Activated naive CD8-positive, alpha-beta T cell treated with anti-CD3 and anti-CD28 coated beads for 36 hours (primary cell): ENCODE measurements at places on chromosomes 16 and 17. TPM values are rescaled to one million over a fixed set of nuclear protein-coding genes. Genes with fewer than 3 reads are reported as not detected.

DNA sequence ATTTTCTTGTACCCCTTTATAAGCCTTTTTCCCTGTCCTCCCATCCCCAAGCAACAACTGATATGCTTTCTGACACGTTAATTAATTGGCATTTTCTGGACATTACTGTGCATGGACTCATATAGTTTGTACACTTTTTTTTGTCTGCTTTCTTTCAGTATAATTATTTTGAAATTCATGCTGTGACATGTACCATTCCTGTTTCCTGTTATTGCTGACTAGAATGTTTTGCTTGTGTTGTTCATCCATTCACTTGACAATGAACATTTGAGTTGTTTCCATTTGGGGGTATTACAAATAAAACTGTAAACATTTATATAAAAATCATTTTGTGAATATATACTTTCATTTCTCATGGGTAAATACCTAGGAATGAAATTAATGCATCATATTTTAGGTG lies 50.6 kb downstream of the RBBP6 start:
- no peak for DNase-seq

DNA sequence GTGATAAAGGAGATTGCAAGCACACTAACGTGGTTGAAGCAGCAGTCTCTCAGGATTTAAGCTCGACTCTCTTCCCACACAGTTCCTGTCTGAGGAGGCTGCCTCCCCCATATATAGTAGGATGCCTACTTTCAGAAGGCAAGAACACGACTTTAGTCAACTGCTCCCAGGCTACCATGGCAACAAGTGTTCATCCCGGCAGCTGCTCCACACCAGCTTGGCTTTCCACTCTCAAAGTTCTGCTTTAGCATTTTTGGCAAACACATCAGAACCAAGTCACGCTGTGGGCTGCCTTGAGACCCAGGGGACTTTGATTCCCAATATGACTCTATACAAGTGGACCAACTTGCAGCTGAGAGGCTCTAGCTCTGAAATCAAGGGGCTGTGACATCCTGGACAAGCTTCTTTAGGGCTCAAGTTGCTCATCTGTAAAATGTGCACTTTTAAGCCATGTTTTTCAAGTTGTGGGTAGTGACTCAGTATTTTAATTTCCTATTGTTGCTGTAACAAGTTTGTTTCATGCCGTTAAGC lies 16.5 kb downstream of the ZP2 start:
- no peak for DNase-seq

The CCL7 gene
- not detected for total RNA-seq

The NUBP1 gene
- 26.7 TPM for total RNA-seq

The CCL1 gene
- total RNA-seq: not detected

The CEP295NL gene
- total RNA-seq: not detected

DNA sequence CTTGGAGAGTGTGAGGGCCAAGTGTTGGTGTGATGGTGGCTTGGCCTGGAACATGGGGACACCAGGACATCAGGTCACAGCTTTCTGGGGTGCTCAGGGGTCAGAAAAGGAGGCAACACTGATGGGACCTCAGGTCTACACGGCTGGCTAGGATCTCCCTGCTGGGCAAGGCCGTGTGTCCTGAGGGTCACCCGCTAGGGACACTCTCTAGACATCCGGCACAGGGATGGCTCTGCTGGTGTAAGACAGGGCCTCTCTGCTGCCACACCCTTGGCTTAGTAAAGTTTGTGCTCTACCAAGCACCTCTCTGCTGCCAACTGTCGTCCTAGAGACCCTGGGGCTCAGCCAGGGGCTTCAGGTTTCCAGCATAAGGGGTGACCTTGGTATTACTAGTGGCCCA lies 16.3 kb downstream of the SLC13A5 start:
- no peak for DNase-seq

The NXPH3 gene
- 0.10 TPM for total RNA-seq

- no peak for DNase-seq
Observed at GRCh38 chr16:11202260-11203091, 53.5 kb downstream of the SOCS1 start.

DNA sequence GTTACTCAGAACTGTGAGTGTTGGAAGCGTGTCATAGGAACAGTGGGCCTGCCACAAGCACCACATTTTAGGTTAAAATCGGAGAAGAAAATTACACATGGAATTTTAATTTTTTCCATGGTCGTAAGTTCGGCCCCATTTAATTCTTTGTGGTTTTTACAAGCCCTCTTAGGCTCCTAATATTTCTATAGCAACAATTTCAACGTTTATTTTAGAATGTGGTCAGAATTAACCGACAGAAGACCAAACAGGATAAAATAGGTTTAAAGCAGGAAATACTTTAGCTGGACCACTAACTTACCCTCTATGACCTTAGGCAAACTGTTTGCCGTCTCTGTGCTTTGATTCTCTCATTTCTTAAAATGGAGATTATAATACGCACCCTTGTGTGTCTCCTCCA lies 69.9 kb downstream of the FTO start:
- DNase-seq: no peak

The TBL3 gene
- 66.3 TPM for total RNA-seq

The TSPOAP1 gene
- 13.7 TPM for total RNA-seq

- DNase-seq: no peak
Observed at GRCh38 chr17:10705727-10706126, 8.3 kb downstream of the ADPRM start.

DNA sequence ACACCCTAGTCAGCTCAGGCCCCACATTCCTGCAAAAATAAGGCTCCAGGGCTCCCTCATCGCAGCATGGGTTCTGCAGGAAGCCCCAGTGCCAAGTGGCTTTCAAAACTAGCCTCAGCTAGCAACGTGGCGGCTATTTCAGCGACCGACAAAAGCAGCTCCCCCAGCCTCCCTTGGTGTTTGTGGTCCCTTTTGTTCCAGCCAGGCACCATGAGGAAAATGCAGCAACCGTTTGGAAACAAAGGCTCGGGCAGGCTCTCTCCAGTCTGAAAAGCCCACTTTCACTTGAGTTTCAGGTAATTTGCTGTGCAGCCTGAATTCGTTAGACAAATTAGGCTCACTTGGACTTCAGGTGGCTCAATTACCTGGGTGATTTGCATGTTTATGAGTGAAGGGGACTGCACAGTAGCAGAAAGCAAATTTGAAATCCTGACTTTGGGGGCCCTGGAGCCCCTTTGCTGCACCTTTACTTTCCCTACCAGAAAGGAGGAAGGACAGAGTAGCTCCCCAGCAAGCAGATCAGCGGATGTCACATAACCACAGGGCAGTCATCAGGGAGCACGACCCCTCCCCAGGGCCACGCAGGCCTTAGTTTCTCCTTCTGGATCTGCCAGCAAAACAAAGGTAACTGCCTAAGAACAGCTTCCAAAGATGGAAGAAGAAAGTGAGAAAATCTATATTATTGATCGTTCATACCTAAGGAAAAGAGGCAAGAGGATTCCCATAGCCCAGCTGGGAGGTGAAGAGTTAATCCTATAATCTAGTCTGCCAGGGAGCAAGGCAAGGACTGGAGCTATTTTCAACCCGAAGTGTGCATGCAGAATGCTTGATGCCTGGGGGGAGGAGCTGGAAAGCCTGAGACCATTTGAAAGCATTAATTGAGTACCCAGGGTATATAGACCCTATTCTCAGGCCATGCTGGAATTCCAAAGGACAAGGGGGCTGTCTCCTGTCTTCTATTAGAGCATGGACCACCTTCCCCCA lies 143.1 kb upstream of the SDK2 start:
- DNase-seq: no peak

The ZP2 gene
- total RNA-seq: not detected

- DNase-seq: no peak
Observed at GRCh38 chr17:16569358-16569712, 331 bp upstream of the ZNF287 start.

GRCh38 chr17:49873466-49873865 lies 25.6 kb upstream of the TAC4 start:
- DNase-seq: no peak

The EPX gene
- not detected for total RNA-seq

- no peak for DNase-seq
Observed at GRCh38 chr17:8413328-8413727, 15.7 kb upstream of the RNF222 start.

DNA sequence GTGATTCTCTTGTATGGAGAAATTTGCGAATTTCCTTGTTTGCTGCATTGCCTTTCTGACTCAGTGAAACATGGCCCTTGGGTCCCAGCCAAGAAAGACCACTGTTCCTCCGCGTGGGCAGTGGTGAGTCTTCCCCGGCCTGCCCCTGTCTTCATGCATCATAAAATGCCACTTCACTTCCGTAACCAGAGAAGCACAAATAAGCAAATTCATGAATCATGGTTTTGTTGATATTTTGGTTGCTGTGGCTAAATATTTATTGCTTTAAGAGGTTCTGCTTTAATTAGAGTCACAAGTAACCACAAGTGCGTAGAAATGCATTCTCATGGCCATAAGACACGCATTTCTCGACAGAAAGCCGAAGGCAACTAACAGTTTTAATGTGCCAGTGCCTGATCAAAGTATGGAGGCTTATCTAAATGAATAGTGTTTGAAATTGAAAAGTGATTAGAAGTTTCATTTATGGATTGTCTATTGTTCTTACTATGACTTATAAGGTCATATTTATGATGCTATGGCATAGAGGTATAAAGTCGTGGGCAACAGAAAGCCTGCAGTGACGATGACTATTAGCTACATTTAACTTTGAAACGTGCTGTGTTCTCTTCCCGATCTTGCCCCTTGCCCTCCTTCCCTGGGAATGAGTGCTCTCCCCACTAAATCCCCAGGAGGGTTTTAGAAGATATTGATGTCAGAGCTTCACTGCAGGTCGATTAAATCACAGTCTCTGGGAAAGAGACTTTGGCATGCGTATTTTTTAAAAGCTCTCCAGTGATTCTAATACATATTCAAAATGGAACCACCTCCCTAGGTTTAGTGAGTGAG lies 76.0 kb downstream of the WIPI1 start:
- no peak for DNase-seq

DNA sequence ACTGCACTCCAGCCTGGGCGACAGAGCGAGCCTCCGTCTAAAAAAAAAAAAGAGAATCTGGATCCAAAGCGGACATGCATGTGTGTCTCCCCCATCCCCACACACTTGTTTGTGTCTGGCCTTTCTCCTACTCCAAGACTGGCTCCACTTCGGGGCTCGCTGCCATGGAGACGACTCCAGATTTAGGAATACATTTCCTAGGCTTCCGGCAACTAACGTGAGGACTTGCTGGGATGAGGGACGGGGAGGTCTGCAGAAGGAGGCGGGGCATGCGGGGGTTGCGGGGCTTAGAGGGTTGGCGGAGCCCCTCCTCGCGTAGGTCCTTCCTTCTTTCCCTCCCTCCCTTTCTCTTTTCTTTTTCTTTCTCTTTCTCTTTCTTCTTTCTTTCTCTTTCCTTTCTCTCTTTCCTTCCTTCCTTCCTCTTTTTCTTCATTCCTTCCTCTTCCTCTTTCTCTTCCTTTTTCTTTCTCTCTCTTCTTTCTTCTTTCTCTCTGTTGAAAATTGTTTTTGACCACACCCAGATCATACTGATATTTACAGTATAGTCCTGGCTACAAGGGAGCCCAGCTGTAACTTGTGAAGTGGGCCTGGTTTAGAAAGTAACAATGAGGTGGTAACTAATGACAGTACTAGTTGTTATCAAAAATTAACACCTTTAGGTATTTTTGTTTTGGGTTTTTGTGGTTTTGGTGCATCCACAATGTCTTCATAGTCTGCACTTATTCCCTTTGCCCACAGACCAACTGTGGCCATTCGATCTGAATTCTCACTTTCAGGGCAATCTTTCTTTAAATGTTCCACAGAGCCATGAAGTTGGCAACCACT lies 25.2 kb downstream of the MIS12 start:
- DNase-seq: no peak

DNA sequence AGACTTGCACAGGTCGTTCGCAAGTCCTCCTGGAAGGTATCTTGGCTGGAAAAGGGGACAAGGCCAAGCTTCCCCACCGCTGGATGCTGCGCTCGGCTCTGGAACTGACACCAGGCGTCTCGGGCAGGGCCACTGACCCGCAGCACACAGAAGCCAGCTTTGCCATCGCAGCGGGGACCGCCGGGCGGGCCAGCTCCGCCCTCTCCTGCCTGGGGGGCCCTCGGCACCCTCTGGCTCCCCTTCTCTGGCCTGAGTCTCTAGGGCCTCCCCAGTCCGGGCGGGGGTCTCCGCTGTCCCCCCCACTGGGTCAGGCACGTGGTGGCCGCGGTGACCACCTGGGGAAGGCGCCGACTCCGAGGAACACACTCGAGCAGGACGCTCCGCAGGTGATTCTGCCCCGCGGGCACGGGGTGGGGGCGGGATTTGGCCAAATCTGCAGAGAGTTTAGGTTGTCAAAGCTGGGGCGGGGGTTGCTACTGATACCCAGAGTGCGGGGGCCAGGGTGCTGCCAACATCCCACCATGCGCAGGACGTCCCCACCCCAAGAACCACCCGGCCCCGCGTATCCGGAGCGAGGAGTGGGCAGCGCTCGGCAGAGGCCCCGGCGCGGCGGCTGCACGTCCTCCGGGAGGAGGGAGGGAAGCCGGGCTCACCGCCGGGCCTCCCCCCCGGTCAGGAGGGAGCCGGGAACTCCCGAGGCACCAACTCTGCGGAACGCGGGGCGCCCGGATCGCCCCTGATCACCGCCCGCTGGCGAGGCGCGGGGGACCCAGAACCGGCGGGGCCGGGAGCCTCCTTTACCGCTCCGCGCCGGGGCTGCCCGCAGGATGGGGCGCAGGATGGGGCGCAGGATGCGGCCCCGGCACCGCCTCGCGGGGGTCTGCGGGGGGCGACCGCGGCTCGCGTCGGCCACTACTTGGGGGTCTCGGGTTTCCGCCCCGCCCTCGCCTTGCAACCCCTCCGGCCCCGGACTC lies 744 bp upstream of the METRNL start:
- peak; percentile 25 for DNase-seq

DNA sequence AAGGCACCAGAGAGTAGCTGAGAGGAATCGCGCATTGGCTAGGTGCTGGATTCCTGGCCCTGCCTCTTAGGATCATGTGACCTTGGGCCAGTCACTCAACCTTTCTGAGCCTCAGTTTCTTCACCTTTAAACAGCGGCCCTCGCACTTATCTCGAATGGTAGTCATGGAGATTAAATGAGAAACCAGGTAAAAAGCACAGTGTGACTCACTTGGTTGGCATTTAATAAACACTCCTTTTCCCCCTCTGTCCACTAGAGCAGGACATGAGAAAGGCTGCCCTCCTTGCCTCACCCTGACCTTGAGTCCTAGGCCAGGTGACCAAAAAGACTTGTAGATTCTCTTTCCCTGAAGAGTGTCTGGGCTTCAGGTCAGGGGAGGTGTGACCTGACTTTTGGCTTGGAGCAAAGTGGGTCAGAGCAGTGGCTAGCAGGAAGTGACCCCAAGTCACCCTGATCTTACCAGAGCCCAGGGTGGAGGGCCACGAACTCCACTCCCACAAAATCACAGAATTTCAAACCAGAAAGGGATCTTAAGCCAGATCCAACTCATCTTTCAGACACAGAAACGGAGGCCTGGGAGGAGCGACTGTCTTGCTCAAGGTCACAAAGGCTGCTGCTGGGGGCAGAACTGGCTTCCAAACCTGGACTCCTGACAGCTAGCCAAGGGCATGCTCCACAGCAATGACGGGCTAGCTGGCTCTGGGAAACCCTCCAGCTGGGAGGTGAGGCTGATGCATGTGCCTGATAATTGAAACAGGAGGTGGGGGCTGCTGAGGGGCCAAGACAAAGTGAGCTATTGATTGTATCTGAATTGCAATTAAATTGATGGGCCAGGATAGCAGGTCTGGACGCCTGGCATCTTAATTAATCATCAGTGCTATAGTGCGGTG lies 65.2 kb downstream of the PIPOX start:
- no peak for DNase-seq

The C16orf74 gene
- 1.5 TPM for total RNA-seq

GRCh38 chr16:78321620-78322360 lies 222.3 kb downstream of the WWOX start:
- DNase-seq: no peak

The CENPN gene
- total RNA-seq: 62.5 TPM

GRCh38 chr17:69141431-69142174 lies at the start of gene ABCA6:
ABCA6 (minus strand) TSS chr17:69141895; CDS start chr17:69140703, 1,192 bp downstream.
- no peak for DNase-seq

GRCh38 chr16:2478279-2478678 lies 3.4 kb downstream of the TBC1D24 start:
- no peak for DNase-seq
